GM23248 (cell line): ENCODE measurements at places on chromosomes 1 and 21.

GRCh38 chr1:221405146-221405545 is 336.7 kb downstream of the DUSP10 start:
- DNase-seq, result no peak

- no peak for DNase-seq
Observed at GRCh38 chr1:12191242-12192032, 24.6 kb downstream of the TNFRSF1B start.

- no peak for DNase-seq
Observed at GRCh38 chr1:41394369-41394744, 33.1 kb downstream of the FOXO6 start.

GRCh38 chr21:38037416-38037815 is 121.2 kb upstream of the KCNJ6 start:
- no peak for DNase-seq

- no peak for DNase-seq
Observed at GRCh38 chr1:234731569-234732085, 121.6 kb upstream of the IRF2BP2 start.

DNA sequence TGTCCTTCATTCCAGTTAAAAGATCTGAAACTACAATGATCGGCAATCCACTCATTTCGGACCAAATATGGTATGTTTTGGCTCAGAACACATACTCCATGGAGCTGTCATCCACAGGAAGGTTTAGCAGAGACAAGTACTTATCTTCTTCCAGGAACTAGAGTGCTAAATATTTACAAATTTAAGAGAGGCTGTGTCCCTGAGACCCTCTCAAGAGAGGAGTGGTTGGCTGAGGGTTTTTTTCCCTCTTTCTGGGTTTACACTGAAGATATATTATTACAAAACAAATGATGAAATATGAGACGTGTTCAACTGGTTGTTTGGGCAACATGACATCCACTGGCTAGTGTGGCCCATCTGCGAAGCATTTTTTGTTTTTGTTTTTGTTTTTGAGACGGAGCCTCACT is 25.9 kb upstream of the NID1 start:
- DNase-seq, result no peak

- no peak for DNase-seq
Observed at GRCh38 chr21:43808832-43809251, 19.5 kb downstream of the RRP1 start.

- no peak for DNase-seq
Observed at GRCh38 chr1:228408869-228409805, 2.5 kb upstream of the TRIM11 start.

GRCh38 chr1:167642501-167642826 is 12.4 kb downstream of the RCSD1 start:
- no peak for DNase-seq
